ENCODE measurements at places on chromosomes 11 and 22. TPM values are rescaled to one million over a fixed set of nuclear protein-coding genes. Genes with fewer than 3 reads are reported as not detected.

GRCh38 chr11:117191680-117192400 lies 7.3 kb upstream of the TAGLN start:
- H3K4me3 ChIP-seq, result no peak overlapping the region
- no peak overlapping the region for H3K27ac ChIP-seq
- no peaks in the 10 kb centered on the region for H3K36me3 ChIP-seq
- H3K27me3 ChIP-seq, result no peaks in the 10 kb centered on the region
- DNase-seq, result no peak
- H3K4me1 ChIP-seq, result no peaks in the 10 kb centered on the region

GRCh38 chr11:85044911-85045310 lies 582.2 kb downstream of the DLG2 start:
- H3K27me3 ChIP-seq, result no peaks in the 10 kb centered on the region
- no peak overlapping the region for H3K27ac ChIP-seq
- no peak for DNase-seq
- H3K4me3 ChIP-seq, result no peak overlapping the region
- no peaks in the 10 kb centered on the region for H3K36me3 ChIP-seq
- no peaks in the 10 kb centered on the region for H3K4me1 ChIP-seq

DNA sequence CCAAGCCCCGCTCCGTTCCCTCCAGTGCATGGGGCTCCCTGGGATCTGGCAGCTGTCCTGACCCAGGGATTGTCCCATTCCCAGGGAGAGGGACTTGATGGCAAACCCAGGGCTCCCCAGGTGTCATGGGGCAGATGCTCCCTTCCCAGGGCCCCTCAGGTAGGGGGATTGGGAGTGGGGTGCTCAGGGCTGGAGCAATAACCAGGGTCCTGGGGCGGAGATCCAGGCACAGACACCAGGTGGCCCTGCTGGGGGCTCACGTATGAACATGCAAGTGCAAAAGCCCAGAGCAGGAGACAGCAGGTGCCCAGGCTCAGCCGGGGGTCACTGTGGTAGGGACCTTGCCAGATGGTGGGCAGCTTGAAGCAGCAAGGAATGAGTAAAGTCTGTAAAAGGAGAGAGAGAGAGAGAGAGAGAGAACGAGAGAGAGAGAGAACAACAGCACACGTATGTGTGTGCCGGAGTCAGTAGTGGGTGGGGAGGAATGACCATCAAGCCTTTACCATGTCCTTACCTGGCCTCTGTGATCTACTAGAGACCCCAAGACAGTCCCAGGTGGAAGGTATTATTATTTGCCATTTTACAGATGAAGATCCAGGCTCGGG lies 19.3 kb upstream of the MPPED1 start:
- H3K27ac ChIP-seq, result no peak overlapping the region
- H3K36me3 ChIP-seq, result no peaks in the 10 kb centered on the region
- H3K4me1 ChIP-seq, result no peaks in the 10 kb centered on the region
- peaks cover 17% of the 10 kb centered on the region for H3K27me3 ChIP-seq
- DNase-seq, result no peak

- H3K36me3 ChIP-seq, result no peaks in the 10 kb centered on the region
- peak; percentile 36 for DNase-seq
- H3K27me3 ChIP-seq, result no peaks in the 10 kb centered on the region
- H3K4me3 ChIP-seq, result no peak overlapping the region
Measured at GRCh38 chr22:37701141-37701786, 4.4 kb downstream of the TRIOBP start.

- H3K27ac ChIP-seq, result peak overlapping the region; percentile 37
- no peaks in the 10 kb centered on the region for H3K27me3 ChIP-seq
- no peaks in the 10 kb centered on the region for H3K36me3 ChIP-seq
- DNase-seq, result peak; percentile 77
- peaks cover 19% of the 10 kb centered on the region for H3K4me1 ChIP-seq
Measured at GRCh38 chr11:131910523-131911387, 540.3 kb downstream of the NTM start.

GRCh38 chr11:28090052-28090749 lies 17.8 kb downstream of the KIF18A start:
- H3K4me3 ChIP-seq, result no peak overlapping the region
- H3K27me3 ChIP-seq, result no peaks in the 10 kb centered on the region
- H3K4me1 ChIP-seq, result peaks cover 41% of the 10 kb centered on the region
- H3K36me3 ChIP-seq, result 0 out of 2 replicates have a peak, but pooled peaks cover 10% of the 10 kb centered on the region
- peak; percentile 63 for DNase-seq

- no peaks in the 10 kb centered on the region for H3K27me3 ChIP-seq
- DNase-seq, result no peak
- no peaks in the 10 kb centered on the region for H3K36me3 ChIP-seq
Measured at GRCh38 chr22:45071618-45072017, 61.8 kb upstream of the PHF21B start.

DNA sequence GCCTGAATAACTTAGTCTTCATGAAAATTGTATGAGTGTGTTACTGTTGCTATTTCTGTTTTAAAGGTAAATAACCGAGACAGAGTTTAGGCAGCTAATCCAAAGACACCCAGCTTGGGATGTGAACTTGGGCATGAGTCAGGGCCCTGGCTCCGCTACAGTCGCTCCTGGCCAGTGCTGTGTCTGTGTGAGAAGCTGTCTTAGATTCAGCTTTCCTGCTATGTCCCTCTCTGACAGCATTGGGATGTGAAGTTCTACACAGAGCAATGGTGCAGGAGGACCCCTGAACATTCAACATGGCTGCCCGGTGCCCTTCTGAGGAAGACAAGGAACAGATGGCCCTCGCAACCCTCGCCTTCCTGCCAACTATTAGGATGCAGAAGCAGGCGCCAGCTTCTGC lies 49.4 kb downstream of the GALNT18 start:
- 0 out of 2 replicates have a peak, but pooled peaks cover under 1% of the 10 kb centered on the region for H3K4me1 ChIP-seq
- no peak overlapping the region for H3K4me3 ChIP-seq
- DNase-seq, result peak; percentile 69
- H3K27ac ChIP-seq, result no peak overlapping the region

DNA sequence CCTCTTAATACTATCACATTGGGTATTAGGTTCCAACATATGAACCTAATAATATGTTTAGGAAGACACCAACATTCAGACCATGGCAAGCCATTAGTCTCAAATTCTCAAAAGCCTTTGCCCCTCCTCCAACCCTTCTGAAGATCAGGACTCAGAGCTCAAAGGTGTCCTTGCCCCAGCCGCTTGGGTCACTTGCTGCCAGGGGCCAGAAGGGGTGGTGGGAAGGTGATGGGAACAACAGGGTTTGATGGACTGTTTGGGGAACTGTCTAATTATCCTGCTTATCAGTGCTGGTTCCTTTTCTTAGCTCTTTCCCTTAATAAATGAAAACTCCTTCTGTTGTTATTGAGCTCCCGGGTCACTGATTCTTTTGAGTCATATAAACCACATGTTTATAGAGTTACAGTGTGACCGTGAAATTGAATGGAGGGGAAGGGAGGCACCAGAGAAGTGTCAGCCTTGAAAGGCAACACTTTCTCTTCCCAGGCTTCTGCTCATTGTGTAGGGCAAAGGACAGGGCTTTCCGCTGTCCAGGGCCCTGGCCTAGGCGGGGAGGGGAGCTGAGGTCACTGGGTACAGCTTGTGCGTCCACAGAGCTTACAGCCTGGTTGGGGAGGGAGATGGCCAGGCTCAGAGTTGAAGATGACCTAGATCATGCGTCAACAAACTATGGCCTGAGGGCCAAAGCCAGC lies 105.1 kb downstream of the FBXO7 start:
- no peak overlapping the region for H3K4me3 ChIP-seq
- H3K27me3 ChIP-seq, result no peaks in the 10 kb centered on the region
- DNase-seq, result peak; percentile 50
- no peak overlapping the region for H3K27ac ChIP-seq

GRCh38 chr11:44006917-44007361 lies 40.8 kb upstream of the ACCSL start:
- peaks cover 26% of the 10 kb centered on the region for H3K4me1 ChIP-seq
- H3K36me3 ChIP-seq, result no peaks in the 10 kb centered on the region
- no peak overlapping the region for H3K4me3 ChIP-seq
- no peak for DNase-seq

DNA sequence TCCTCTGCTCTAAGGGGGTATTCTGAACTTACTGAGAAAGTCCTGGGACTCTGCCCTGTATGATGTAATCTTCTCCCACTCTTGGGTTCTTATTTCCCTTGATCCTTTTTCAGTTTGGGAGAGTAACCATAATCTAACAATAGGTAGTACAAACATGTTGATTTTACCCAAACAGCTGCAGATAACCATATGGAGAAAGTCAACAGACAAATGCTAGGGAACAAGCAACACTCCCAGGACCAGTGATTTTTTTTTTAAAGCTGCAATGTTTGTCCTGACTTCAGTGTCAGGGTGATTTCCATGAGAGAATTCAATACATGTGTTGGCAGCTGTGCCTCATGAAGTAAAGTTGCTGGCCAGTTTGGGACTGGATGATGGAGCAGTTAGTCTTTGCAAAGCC lies 156.5 kb downstream of the FCHSD2 start:
- no peak for DNase-seq
- H3K27ac ChIP-seq, result no peak overlapping the region
- H3K4me3 ChIP-seq, result no peak overlapping the region
- no peaks in the 10 kb centered on the region for H3K27me3 ChIP-seq
- peaks cover 12% of the 10 kb centered on the region for H3K36me3 ChIP-seq

DNA sequence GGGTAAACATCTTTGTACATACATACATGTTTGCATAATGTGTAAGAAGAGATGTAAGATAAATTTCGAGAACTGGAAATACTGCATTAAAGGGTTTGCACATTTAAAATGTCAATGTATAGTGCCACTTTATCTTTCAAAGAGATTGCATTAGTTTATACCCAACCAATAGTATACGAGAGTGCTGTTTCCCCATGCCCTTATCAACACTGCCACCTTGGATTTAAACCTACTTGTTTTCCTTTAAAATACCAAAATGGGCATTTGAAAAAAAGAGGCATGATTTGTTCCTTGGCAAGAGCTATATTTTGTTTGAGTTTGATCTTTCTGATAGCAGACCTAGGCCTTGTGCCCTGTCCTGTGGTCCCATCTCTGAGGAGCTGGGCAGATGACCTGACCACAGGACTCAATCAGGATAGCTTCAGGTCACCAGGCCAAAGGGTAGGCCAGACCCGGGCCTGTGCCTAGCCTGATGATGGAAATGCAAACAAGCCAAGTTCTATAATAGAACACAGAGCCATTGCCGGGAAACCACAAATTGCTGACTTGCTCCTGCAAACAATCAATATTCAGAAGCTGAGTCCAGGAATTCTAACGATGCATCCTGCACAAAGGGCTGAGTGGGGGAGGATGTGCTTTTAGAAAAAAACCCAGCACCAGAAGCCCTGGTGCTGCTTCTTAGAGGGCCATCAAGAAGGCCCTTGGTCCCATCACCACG lies 16.9 kb upstream of the ALG8 start:
- H3K36me3 ChIP-seq, result no peaks in the 10 kb centered on the region
- no peak overlapping the region for H3K4me3 ChIP-seq
- no peaks in the 10 kb centered on the region for H3K4me1 ChIP-seq
- no peak overlapping the region for H3K27ac ChIP-seq
- DNase-seq, result no peak

DNA sequence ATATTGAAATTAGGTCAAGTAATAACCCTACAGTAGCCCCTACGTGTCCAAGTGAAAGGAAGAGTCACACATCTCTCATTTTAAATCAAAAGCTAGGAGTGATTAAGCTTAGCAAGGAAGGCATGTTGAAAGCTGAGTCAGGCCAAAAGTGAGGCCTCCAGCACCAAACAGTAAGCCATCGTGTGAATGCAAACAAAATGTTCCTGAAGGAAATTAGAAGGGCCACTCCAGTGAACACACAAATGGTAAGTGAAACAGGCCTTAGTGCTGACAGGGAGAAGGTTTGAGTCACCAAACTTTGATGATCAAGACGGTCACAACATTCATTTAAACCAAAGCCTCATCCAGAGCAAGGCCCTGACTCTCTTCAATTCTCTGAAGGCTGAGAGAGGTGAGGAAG lies 127.2 kb downstream of the SHANK2 start:
- no peak for DNase-seq
- no peak overlapping the region for H3K27ac ChIP-seq
- H3K4me1 ChIP-seq, result no peaks in the 10 kb centered on the region
- H3K27me3 ChIP-seq, result no peaks in the 10 kb centered on the region
- H3K4me3 ChIP-seq, result no peak overlapping the region
- no peaks in the 10 kb centered on the region for H3K36me3 ChIP-seq

DNA sequence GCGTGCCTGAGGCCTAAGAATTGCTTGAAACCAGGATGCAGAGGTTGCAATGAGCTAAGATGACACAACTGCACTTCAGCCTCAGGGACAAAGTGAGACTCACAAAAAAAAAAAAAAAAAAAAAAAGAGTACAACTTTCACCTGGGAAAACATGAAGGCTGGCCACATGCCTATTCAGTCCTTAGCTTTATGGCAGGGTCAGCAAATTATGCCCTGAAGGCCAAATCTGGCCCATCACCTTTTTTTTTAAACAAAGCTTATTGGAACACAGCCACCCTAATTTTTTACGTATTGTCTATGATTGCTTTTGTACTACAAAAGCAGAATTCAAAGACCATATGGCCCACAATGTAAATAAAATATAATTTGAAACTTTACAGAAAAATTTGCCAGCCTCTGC lies 8.2 kb downstream of the FSHB start:
- H3K27ac ChIP-seq, result no peak overlapping the region
- H3K4me3 ChIP-seq, result no peak overlapping the region
- no peaks in the 10 kb centered on the region for H3K4me1 ChIP-seq

- peak overlapping the region; percentile 76 for H3K27ac ChIP-seq
- H3K4me3 ChIP-seq, result peak overlapping the region; percentile 17
- no peaks in the 10 kb centered on the region for H3K27me3 ChIP-seq
- H3K4me1 ChIP-seq, result peaks cover 16% of the 10 kb centered on the region
Measured at GRCh38 chr11:74611369-74611861, 19.0 kb downstream of the POLD3 start.

DNA sequence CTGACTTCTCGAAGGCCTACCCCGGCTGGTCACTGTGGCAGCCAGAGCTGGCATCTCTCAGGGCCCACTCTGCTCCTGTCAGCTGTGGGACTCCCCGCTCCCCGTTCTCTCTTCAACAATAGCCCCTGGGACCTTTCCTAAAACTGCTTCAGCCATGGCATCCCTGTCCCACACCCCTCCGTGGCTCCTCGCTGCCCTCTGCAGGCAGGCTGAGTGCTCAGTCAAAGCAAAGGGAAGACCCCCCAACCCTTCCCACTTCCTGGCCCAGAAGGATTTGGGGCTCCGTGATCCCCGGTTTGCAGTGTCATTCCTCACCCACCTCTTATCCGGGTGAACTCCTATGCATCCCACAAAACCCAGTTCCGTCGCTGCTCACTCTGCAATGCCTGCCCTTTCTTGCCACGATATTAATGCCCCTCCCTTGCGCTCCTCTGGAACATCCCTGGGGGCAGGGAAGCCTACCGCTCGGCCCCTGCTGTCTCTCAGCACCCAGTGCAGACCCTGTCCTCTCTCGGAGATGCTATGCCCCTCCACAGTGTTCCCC lies 1.6 kb upstream of the TH start:
- DNase-seq, result peak; percentile 23
- no peak overlapping the region for H3K4me3 ChIP-seq
- no peaks in the 10 kb centered on the region for H3K36me3 ChIP-seq
- no peak overlapping the region for H3K27ac ChIP-seq
- H3K27me3 ChIP-seq, result peaks cover 3% of the 10 kb centered on the region

- peaks cover 5% of the 10 kb centered on the region for H3K27me3 ChIP-seq
- H3K36me3 ChIP-seq, result no peaks in the 10 kb centered on the region
- DNase-seq, result no peak
Measured at GRCh38 chr22:44807915-44808690, 55.7 kb downstream of the ARHGAP8 start.

FAM180B gene
- total RNA-seq, result not detected

OR8D4 gene
- not detected for total RNA-seq

ATL3 gene
- 199 TPM for total RNA-seq

TMEM86A gene
- total RNA-seq, result 0.32 TPM

PYGM gene
- total RNA-seq, result not detected

PDE2A gene
- 0.25 TPM for total RNA-seq

MMP8 gene
- total RNA-seq, result not detected
